Aorta (tissue), 5 donors: ENCODE measurements at places on chromosomes 4 and X. TPM values are rescaled to one million over a fixed set of nuclear protein-coding genes. Genes with fewer than 3 reads are reported as not detected.

- H3K36me3 ChIP-seq = no peaks in the 10 kb centered on the region
- H3K4me1 ChIP-seq = no peaks in the 10 kb centered on the region
- H3K27me3 ChIP-seq = no peaks in the 10 kb centered on the region
- H3K4me3 ChIP-seq = no peak overlapping the region
- H3K27ac ChIP-seq = no peak overlapping the region
Measured at GRCh38 chr4:6896035-6896434, 13.6 kb upstream of the TBC1D14 start.

DNA sequence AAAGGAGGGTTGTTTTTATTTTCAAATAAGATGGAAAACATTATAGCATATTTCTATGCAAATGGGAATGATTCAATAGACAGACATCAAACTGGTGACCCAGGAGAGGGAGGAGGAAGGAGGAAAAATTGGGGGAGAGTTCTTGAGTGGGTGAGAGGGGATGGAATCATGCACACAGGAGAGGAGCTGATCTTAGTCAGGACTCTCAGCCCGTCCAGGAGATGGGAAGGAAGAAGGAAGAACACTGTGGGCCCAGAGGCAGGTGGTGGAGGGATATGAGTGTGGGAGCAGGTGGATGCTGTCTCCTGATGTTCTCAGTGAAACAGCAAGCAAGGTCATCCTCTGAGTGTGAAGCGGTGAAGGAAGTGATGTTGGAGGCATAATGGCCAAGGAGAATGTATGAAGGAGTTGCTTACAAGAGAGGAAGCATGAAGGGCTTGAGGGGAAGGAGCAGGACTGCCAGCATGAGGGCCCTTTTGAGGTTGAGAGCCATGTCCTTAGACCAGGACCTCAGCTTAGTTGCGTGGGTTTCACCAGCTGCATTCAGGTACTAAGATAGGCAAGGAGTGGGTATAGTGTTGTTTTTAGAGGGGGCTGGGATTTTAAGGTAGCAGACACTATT is 161.7 kb upstream of the NAP1L5 start:
- no peak overlapping the region for H3K4me3 ChIP-seq
- no peaks in the 10 kb centered on the region for H3K36me3 ChIP-seq
- H3K4me1 ChIP-seq = no peaks in the 10 kb centered on the region
- no peak overlapping the region for H3K27ac ChIP-seq
- DNase-seq = no peak

DNA sequence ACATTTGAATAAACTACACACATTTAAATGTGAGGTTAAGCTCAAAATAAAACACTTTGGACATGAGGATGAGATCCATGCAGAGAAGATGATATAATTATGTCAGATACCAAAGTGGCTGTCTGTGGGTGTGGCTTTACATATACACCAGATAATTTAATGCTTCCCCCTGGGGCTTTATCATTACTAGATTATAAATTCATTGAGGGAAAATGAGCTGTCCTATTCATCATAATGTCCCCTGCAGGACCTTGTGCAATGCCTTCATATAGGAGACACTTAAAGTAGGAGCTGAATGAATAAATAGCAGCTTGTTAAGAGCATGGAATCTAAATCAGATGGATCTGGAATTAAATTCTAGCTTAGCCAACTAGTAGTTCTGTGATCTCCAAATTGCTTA is 49.7 kb downstream of the OTC start:
- no peaks in the 10 kb centered on the region for H3K27me3 ChIP-seq
- H3K36me3 ChIP-seq = no peaks in the 10 kb centered on the region
- no peak overlapping the region for H3K4me3 ChIP-seq

- no peaks in the 10 kb centered on the region for H3K27me3 ChIP-seq
- DNase-seq = no peak
- no peaks in the 10 kb centered on the region for H3K4me1 ChIP-seq
- H3K4me3 ChIP-seq = no peak overlapping the region
- no peaks in the 10 kb centered on the region for H3K36me3 ChIP-seq
Measured at GRCh38 chr4:134337574-134337973, 136.0 kb upstream of the PABPC4L start.

- no peaks in the 10 kb centered on the region for H3K4me1 ChIP-seq
- H3K4me3 ChIP-seq = no peak overlapping the region
- no peaks in the 10 kb centered on the region for H3K27me3 ChIP-seq
- DNase-seq = no peak
- no peaks in the 10 kb centered on the region for H3K36me3 ChIP-seq
Measured at GRCh38 chrX:15203694-15204093, 66.2 kb downstream of the ASB9 start.

GAGE2A gene
- total RNA-seq = not detected

ANK2 gene
- total RNA-seq = 117 TPM
